ENCODE measurements at places on chromosomes 4 and X.

GRCh38 chr4:5917672-5918071 is 24.8 kb upstream of the CRMP1 start:
- no peak for DNase-seq

DNA sequence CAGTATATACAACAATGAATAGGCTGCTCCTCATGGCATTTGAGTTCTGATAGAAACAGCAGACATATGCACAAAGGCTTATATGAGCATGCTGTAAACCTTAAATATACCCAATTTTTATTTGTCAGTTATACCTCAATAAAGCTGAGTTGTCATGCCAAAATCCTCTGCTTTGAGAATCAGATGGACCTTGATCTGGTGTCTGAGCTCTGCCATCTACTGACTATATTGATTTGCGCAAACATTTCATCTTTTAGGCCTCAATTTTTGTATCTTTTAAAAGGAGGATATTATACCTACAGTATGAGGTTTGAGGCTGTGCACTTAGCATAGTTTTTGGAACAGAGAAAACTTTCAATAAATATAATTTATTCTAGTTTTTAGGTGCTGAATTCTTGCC is 85.2 kb downstream of the PRRG1 start:
- DNase-seq, result no peak

GRCh38 chr4:40309250-40309774 is 25.8 kb upstream of the CHRNA9 start:
- DNase-seq, result peak; percentile 96

GRCh38 chr4:123216946-123217345 is 179.6 kb upstream of the SPRY1 start:
- no peak for DNase-seq

DNA sequence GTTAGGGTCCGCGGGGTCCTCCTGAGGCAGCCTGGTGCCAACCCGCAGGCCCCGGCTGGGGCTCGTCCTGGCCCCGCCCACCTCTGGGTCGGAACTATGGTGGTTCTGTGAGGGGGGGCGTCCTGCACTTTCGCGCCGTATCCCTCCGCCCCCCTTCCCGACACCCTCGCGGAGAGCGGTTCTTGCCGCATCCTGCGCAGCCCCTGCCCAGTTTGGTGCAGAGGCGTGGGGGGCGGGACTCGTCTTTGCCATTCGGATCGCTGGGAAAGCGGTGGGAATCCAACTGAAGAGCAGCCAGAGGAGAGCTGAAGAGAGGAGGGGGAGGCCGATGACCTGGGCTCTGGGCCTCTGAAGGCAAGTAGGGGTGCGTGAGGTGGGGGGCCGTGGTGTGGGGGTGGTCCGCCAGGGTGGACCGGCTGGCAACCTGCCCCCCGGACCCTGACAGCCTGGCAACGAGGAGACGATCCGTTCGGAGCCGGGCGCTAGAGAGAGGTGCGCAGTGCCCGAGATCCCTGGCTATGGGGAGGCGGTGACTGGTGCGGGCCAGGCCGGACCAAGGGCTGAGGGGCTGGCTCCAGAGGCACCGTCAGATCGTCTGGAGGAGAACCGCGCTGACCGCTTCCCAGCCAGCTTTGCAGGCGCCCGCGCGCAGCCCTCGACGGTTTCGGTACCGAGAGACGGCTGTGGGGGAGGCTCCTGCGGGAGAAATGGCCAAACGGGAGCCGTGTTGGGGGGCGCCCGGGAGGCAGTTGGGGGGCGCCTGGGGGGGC is at the start of gene GPRASP1:
Gene GPRASP1, plus strand, starts transcription at position 242 of the 770 bp plus-strand sequence. CDS start 2,431 bp downstream, outside the sequence.
- DNase-seq, result peak; percentile 59

GRCh38 chrX:18578546-18578945 is 93.4 kb downstream of the RS1 start:
- DNase-seq, result no peak

DNA sequence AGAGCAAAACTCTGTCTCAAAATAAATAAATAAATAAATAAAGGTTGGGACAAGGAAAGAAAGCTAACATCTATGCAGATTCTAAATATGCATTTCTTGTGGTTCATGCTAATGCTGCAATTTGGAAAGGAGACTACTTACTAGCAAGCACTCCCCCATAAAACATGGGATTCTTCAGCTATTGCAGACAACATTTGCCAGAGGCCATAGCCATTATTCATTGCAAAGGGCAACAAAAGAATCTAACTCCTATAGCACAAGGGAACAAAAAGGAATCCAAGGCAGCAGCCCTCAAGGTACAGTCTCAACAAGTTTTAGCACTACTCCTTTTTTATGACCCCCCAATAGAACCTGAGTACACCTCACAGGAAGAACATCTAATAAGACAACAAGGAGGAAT is 8.0 kb upstream of the HERC5 start:
- DNase-seq, result no peak

DNA sequence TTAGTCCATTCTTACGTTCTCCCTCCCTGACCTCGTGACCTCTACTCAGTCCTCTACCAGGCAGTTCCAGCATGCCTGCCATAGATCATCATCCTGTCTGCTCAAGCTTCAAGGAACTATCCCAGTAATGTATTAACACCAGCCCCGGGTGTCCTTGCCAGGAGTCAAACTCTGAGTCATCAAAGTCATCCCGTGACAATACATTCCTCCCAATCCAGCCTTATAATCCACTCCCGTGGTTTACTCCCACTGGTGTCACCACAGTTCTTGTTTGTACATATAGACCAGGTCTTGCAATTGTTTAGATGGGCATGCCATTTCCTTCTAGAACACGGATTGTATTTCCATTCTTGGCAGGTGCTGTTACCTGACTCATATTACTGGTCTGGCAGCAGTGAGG is 68.7 kb upstream of the TAB3 start:
- peak; percentile 61 for DNase-seq

Measured in mesendoderm (in vitro differentiated cells).